ENCODE measurements at places on chromosomes 1 and 21.

DNA sequence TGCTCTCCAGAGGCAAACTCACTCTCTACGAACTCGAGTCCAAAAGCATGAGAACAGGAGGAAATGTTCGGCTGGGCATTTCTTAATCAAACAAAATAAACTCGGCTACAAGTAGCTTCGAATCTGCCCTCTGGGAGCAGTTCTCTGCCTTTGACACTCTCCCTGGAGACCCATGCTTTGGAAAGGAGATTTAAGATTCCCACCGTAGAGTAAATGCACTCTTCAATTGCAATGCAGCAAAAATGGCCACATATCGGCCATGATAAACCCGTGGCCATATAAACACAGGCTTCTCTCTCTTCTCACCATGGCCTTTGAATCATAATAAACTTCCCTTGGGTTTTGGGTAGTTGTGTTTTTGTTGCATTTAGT lies 215.4 kb downstream of the TOMM20 start:
- no peaks in the 10 kb centered on the region for H3K27me3 ChIP-seq
- no peak overlapping the region for H3K4me3 ChIP-seq
- DNase-seq: no peak
- H3K4me1 ChIP-seq: peaks cover 15% of the 10 kb centered on the region

DNA sequence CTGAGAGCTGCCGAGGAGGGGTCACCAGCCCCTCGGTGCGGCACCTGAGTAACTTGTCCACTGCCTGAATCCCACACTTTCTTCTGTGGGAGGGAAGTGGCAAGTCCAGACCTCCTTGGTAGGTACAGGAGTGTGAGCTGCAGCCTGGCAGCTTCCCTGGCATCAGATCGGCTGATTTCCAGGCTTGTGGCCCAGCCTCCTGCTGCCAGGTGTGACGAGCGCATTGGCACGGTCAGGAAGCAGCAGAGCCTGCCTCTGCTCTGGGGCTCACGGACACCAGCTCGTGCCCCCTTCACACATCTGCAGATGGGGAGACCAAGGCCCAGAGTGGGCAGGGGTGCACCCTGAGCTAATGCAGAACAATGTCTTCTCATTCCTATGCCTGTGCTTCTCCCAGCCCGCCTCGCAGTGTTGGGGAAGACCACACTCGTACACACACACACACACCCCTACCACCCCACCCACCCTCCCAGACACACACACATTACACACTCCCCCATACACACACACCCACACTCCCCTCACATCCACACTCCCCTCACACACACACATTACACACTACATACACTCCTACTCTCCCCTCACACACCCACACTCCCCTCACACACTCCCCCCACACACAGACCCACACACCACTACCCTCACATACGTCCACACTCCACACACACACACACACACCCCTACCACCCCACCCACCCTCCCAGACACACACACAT lies 33.1 kb upstream of the SELENON start:
- H3K4me3 ChIP-seq: no peak overlapping the region
- no peaks in the 10 kb centered on the region for H3K27me3 ChIP-seq
- peak overlapping the region; percentile 65 for H3K27ac ChIP-seq
- no peak for DNase-seq
- peaks cover 36% of the 10 kb centered on the region for H3K4me1 ChIP-seq

GRCh38 chr1:86176226-86176625 lies 19.7 kb upstream of the COL24A1 start:
- no peaks in the 10 kb centered on the region for H3K4me1 ChIP-seq
- no peaks in the 10 kb centered on the region for H3K27me3 ChIP-seq
- DNase-seq: no peak
- no peak overlapping the region for H3K4me3 ChIP-seq
- H3K36me3 ChIP-seq: no peaks in the 10 kb centered on the region
- no peak overlapping the region for H3K27ac ChIP-seq

DNA sequence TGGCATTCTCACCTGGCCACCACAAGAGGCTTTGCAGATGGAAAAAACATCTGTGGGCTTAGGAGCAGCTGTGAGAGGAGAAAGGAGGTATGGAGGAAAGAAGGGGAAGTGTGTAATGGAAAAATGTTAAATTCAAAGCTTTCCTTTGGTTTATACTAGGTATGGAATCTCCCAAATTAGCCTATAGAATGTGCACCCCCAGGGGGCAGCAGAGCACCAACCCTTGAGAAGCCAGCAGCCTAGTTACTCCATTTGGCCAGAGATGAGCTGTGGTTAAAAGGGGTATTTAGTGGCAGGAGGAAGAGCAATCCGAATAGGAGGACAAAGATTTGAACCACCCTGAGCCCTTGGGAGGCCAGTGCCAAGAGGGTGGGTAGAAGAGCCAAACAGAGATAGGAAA lies 97.5 kb upstream of the CTTNBP2NL start:
- peaks cover 12% of the 10 kb centered on the region for H3K27me3 ChIP-seq
- H3K4me3 ChIP-seq: no peak overlapping the region
- H3K36me3 ChIP-seq: no peaks in the 10 kb centered on the region

DNA sequence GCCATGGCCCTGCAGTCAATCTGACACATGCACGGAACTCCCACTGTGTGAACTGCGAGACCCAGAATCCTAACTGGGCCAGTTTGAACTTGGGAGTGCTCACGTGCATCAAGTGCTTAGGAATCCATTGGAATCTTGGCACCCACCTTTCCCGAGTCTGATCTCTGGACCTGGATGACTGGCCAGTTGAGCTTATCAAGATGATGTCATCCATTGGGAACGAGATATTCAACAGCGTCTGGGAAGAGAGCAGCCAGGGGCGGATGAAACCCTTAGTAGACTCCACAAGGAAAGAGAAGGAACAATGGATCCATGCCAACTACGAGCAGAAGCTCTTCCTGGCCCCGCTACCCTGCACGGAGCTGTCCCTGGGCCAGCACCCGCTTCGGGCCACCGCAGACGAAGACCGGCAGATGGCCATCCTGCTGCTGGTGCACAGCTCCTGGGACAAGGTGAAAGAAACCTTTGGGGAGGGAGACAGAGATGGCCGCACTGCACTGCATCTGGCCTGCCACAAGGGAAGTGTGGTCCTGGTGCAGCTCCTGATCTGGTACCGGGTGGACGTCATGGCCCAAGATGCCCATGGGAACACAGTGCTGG lies 3.1 kb upstream of the TDRD5 start:
- H3K27me3 ChIP-seq: peaks cover 31% of the 10 kb centered on the region
- no peaks in the 10 kb centered on the region for H3K36me3 ChIP-seq
- no peaks in the 10 kb centered on the region for H3K4me1 ChIP-seq
- H3K4me3 ChIP-seq: no peak overlapping the region
- no peak overlapping the region for H3K27ac ChIP-seq

DNA sequence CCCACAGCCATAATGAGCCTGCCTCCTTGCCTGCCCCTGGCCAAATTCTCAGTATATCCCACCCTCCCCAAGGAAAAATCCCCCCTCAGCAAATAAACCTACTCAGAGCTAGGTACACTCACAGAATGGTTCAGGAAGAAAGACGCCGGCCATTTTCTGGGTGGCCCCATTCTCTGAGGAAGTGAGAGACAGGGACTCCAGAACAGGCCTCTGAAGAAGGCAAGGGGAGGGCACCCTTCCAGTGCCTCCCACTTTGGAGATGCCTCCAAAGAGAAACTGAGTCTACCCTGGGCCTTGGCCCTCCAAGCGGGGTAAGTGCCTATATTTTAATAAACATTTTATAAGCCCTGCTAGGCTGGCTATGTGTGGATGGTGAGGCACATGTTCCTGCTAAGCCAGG lies 2.3 kb downstream of the PACC1 start:
- peaks cover 8% of the 10 kb centered on the region for H3K4me1 ChIP-seq
- DNase-seq: no peak
- no peak overlapping the region for H3K27ac ChIP-seq
- H3K36me3 ChIP-seq: no peaks in the 10 kb centered on the region
- H3K27me3 ChIP-seq: peaks cover 13% of the 10 kb centered on the region

GRCh38 chr1:198664068-198664788 lies 25.4 kb downstream of the PTPRC start:
- no peaks in the 10 kb centered on the region for H3K27me3 ChIP-seq
- no peaks in the 10 kb centered on the region for H3K36me3 ChIP-seq
- DNase-seq: no peak
- no peaks in the 10 kb centered on the region for H3K4me1 ChIP-seq
- no peak overlapping the region for H3K4me3 ChIP-seq
- no peak overlapping the region for H3K27ac ChIP-seq

- no peaks in the 10 kb centered on the region for H3K27me3 ChIP-seq
- DNase-seq: no peak
- no peak overlapping the region for H3K27ac ChIP-seq
- no peaks in the 10 kb centered on the region for H3K36me3 ChIP-seq
- H3K4me3 ChIP-seq: no peak overlapping the region
- peaks cover 8% of the 10 kb centered on the region for H3K4me1 ChIP-seq
Observed at GRCh38 chr1:2109581-2110021, 59.4 kb downstream of the PRKCZ start.

DNA sequence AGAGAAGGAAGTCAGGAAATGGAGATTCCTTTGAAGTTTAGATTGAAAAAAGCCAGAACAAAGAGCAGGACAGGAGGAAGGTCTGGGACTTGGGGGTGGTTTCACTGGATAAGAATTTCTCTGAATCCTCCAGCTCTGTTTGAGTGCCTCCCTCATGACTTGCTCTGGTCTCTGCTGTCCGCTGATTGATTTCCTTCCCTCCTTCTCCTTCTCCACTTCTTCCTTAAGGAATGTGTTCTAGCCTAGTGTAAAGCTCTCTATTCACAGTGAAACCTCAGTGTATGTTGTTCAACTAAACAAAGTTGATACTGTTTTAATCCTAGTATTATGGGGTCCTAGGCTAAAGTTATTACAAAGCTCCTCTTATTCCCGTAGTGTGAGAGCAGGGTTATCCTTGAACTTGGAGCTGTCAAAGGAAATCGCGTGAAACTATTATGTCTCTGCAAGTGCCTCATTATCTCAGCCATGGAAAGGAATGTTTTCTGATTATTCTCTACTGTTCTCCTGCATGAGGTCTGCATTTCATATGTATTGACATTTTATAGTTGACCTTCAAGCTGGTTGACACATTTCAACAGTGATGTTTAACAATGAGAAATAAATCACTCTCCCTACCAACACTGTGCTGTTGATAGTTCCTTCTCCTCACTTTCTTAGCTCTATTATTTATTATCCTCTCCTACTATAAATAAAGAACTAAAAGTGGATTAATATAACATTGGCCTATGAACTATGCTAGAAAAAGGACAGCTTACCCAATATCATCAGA lies 82.7 kb upstream of the KCTD3 start:
- no peaks in the 10 kb centered on the region for H3K27me3 ChIP-seq
- peaks cover 8% of the 10 kb centered on the region for H3K4me1 ChIP-seq
- H3K36me3 ChIP-seq: no peaks in the 10 kb centered on the region
- no peak overlapping the region for H3K27ac ChIP-seq

- no peak for DNase-seq
- H3K27ac ChIP-seq: no peak overlapping the region
- no peak overlapping the region for H3K4me3 ChIP-seq
Observed at GRCh38 chr21:18772897-18773296, 369.3 kb upstream of the TMPRSS15 start.

- H3K4me3 ChIP-seq: no peak overlapping the region
- no peaks in the 10 kb centered on the region for H3K36me3 ChIP-seq
- no peaks in the 10 kb centered on the region for H3K27me3 ChIP-seq
- no peaks in the 10 kb centered on the region for H3K4me1 ChIP-seq
Observed at GRCh38 chr1:110870721-110871388, 2.1 kb upstream of the CD53 start.

GRCh38 chr1:62493656-62494055 lies 56.8 kb downstream of the USP1 start:
- H3K27me3 ChIP-seq: no peaks in the 10 kb centered on the region
- peak overlapping the region; percentile 34 for H3K27ac ChIP-seq
- H3K36me3 ChIP-seq: peaks cover 44% of the 10 kb centered on the region
- no peak overlapping the region for H3K4me3 ChIP-seq
- no peak for DNase-seq

DNA sequence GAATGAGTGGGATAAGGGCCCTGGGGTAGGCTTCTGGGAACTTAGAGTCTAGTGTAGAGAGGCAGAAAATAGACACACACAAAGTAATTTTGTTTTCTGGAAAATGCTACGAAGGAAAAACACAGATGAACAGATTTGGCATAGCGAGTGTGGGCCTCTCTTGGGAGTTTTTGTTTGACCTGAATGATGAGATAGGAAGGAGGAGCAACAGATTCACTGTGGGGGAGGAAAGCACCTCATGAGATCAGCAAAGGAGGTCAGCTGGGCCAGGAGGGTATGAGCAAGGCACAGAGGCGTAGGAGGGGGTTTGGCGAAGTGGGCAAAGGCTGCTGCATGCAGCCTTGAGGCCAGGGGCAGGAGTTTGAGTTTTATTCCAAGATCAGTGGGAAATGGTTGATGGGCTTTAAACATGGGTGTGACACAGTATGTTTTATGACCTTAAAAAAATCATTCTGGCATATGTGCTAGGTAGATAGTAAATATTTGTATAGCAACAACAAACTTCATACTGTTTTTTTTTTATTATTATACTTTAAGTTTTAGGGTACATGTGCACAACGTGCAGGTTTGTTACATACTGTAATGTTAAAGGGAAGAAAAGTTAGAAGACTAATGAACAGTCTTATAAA lies 57.9 kb downstream of the FGGY start:
- DNase-seq: no peak
- H3K27ac ChIP-seq: no peak overlapping the region
- no peaks in the 10 kb centered on the region for H3K27me3 ChIP-seq
- no peaks in the 10 kb centered on the region for H3K4me1 ChIP-seq

- H3K36me3 ChIP-seq: peaks cover 10% of the 10 kb centered on the region
- DNase-seq: no peak
- H3K27ac ChIP-seq: no peak overlapping the region
- H3K4me3 ChIP-seq: no peak overlapping the region
Observed at GRCh38 chr1:9586147-9586766, 2.5 kb upstream of the TMEM201 start.

DNA sequence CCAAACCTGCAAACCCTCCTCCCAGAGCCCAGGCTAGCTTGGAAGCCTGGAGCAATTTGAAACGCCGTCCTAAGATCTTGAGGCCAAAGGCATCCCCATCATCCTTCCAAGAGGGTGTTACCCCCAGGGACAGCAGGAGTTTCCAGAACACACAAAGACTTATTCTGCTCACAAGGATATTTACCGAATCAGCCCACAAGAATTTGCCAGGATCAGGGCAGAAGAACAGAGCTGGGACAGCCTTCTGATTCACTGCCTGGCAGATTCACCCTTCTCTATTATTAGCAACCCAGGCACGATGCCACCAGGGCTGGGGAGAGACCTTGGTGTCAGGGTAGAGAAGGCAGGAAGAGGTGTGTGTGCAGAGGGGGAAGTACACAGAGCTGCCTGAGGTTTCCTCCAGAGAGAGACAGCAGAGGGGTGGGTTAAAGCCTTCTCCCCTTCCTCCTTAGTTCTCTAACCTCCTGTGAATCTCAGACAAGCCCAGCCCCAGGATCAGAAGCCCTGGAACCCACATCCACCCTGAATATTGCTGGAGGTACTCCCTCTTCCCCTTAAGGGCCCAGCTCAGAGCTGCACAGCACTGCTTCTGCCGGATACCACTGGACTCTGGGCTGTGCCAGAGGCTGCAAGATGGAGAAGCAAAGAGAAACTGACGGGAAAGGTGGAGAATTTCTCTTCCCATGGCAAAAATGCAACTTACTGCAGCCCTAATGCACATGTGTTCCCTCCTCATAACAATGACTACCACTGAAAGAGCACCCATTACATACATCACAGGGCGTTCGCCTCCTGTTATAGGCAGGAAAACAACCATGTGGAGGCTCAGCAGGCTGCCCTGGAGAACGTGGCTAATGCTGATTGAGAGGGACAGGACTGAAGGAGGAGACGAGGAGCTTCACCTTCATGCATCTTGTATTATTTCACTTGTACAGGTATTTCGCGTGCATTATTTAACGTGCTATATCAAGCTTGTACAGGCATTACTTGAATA lies 61.8 kb downstream of the ITPKB start:
- peaks cover 18% of the 10 kb centered on the region for H3K4me1 ChIP-seq
- no peak overlapping the region for H3K27ac ChIP-seq
- no peaks in the 10 kb centered on the region for H3K36me3 ChIP-seq
- no peak overlapping the region for H3K4me3 ChIP-seq
- DNase-seq: no peak

All from cardiac muscle cell (in vitro differentiated cells and primary cell).